ENCODE measurements at places on chromosomes 7 and 10.

GRCh38 chr7:46282155-46282554 lies 361.1 kb upstream of the IGFBP3 start:
- no peak for DNase-seq

- DNase-seq = no peak
Measured at GRCh38 chr7:114309729-114310128, 104.9 kb upstream of the FOXP2 start.

- no peak for DNase-seq
Measured at GRCh38 chr10:85864173-85864549, 502.4 kb downstream of the GRID1 start.

- DNase-seq = no peak
Measured at GRCh38 chr7:101729241-101729883, 88.1 kb upstream of the CUX1 start.

- DNase-seq = no peak
Measured at GRCh38 chr7:128734890-128735289, 4.3 kb upstream of the CALU start.

GRCh38 chr7:25858525-25859411 lies 293.2 kb upstream of the NFE2L3 start:
- DNase-seq = no peak

- DNase-seq = no peak
Measured at GRCh38 chr10:126063353-126063791, 167.0 kb downstream of the FANK1 start.

DNA sequence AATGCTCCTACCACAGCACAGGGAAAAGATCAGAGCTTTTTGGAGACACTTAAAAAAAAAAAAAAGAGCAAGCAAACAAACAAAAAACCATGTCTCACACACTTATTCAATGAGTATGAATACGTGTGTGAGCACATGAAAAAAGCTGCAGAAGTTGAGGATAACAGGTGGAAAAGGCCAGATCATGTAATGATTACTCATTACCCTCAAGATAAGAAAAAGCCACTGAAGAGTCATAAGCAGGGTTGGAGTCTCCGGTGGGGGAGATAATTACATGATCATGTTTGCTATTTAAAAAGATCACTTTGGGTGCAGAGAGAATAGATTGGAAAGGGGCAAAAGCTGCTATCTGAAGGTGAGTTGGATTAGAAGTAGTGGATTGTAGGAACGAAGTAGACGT lies 77.0 kb downstream of the POU6F2 start:
- DNase-seq = no peak

- no peak for DNase-seq
Measured at GRCh38 chr10:83625831-83626360, 513.4 kb upstream of the GHITM start.

- DNase-seq = no peak
Measured at GRCh38 chr10:23096802-23097549, 1.6 kb downstream of the MSRB2 start.

- no peak for DNase-seq
Measured at GRCh38 chr10:65903620-65904019, 1022.2 kb upstream of the LRRTM3 start.

- DNase-seq = no peak
Measured at GRCh38 chr7:152180587-152180986, 155.1 kb downstream of the GALNT11 start.

- no peak for DNase-seq
Measured at GRCh38 chr7:88842201-88842600, 46.7 kb upstream of the TEX47 start.
